ENCODE measurements at places on chromosomes 13 and 19. TPM values are rescaled to one million over a fixed set of nuclear protein-coding genes. Genes with fewer than 3 reads are reported as not detected.

LENG9 gene
- 7.3 TPM for total RNA-seq

C19orf38 gene
- 0.39 TPM for total RNA-seq

LACC1 gene
- total RNA-seq = 13.2 TPM

TDRD12 gene
- total RNA-seq = 0.20 TPM

CEACAM7 gene
- total RNA-seq = not detected

KLK2 gene
- not detected for total RNA-seq

CACNG7 gene
- not detected for total RNA-seq

KLK3 gene
- not detected for total RNA-seq

SIGLEC12 gene
- total RNA-seq = not detected

FAAP24 gene
- total RNA-seq = 3.7 TPM

ZNF846 gene
- total RNA-seq = 5.5 TPM

CGB2 gene
- not detected for total RNA-seq

TNNI3 gene
- not detected for total RNA-seq

DKKL1 gene
- total RNA-seq = not detected

KLK5 gene
- total RNA-seq = not detected

GRIK5 gene
- not detected for total RNA-seq

C13orf42 gene
- not detected for total RNA-seq

ZFP14 gene
- 1.8 TPM for total RNA-seq

BCL3 gene
- total RNA-seq = 6.6 TPM

ZNF625 gene
- total RNA-seq = 5.9 TPM

GAPDHS gene
- total RNA-seq = not detected

CEBPA gene
- 0.37 TPM for total RNA-seq

OR7C1 gene
- total RNA-seq = not detected

FLT3 gene
- not detected for total RNA-seq

ZNF444 gene
- 15.1 TPM for total RNA-seq

SHC2 gene
- 0.73 TPM for total RNA-seq

ZNF175 gene
- 4.1 TPM for total RNA-seq

RASL11A gene
- total RNA-seq = 8.0 TPM

PSG1 gene
- total RNA-seq = under 0.01 TPM

FREM2 gene
- total RNA-seq = not detected

C19orf33 gene
- not detected for total RNA-seq

B3GNT3 gene
- total RNA-seq = not detected

RCBTB2 gene
- total RNA-seq = 5.1 TPM

ZNF415 gene
- total RNA-seq = 2.2 TPM

MATK gene
- total RNA-seq = 0.98 TPM

SPACA4 gene
- not detected for total RNA-seq

CD177 gene
- total RNA-seq = not detected

TMEM221 gene
- total RNA-seq = not detected

MAST1 gene
- total RNA-seq = not detected

LHB gene
- total RNA-seq = not detected

MRPL4 gene
- total RNA-seq = 71.2 TPM

ZNF223 gene
- total RNA-seq = 2.2 TPM

CBLC gene
- not detected for total RNA-seq

ZNF112 gene
- 4.4 TPM for total RNA-seq

RGCC gene
- 18.0 TPM for total RNA-seq

ONECUT3 gene
- not detected for total RNA-seq

SLC25A41 gene
- not detected for total RNA-seq

PRR20D gene
- total RNA-seq = not detected

ZNF534 gene
- total RNA-seq = under 0.01 TPM

ZNF177 gene
- total RNA-seq = 0.73 TPM

ADGRE3 gene
- under 0.01 TPM for total RNA-seq

MTRF1 gene
- 7.7 TPM for total RNA-seq

PGLYRP1 gene
- not detected for total RNA-seq

NDFIP2 gene
- total RNA-seq = 23.5 TPM

TEX101 gene
- total RNA-seq = not detected

ZNF85 gene
- total RNA-seq = 7.7 TPM

HIPK4 gene
- under 0.01 TPM for total RNA-seq
